ENCODE measurements at places on chromosomes 4 and X. TPM values are rescaled to one million over a fixed set of nuclear protein-coding genes. Genes with fewer than 3 reads are reported as not detected.

- H3K4me1 ChIP-seq, result no peaks in the 10 kb centered on the region
- no peaks in the 10 kb centered on the region for H3K36me3 ChIP-seq
- no peaks in the 10 kb centered on the region for H3K27me3 ChIP-seq
These were observed 331.4 kb downstream of the ARHGAP24 start for GRCh38 chr4:85806334-85806733.

- H3K36me3 ChIP-seq, result no peaks in the 10 kb centered on the region
- no peak overlapping the region for H3K27ac ChIP-seq
- H3K27me3 ChIP-seq, result no peaks in the 10 kb centered on the region
- no peak for DNase-seq
These were observed 515.7 kb downstream of the RPA4 start for GRCh38 chrX:97399400-97399799.

TCP11X1 gene
- not detected for polyA plus RNA-seq

GRCh38 chr4:15921592-15921932, 17.0 kb downstream of the FGFBP1 start:
- DNase-seq, result no peak
- no peak overlapping the region for H3K4me3 ChIP-seq
- H3K36me3 ChIP-seq, result no peaks in the 10 kb centered on the region
- no peak overlapping the region for H3K27ac ChIP-seq

- H3K4me3 ChIP-seq, result no peak overlapping the region
- no peaks in the 10 kb centered on the region for H3K27me3 ChIP-seq
- no peak for DNase-seq
- H3K27ac ChIP-seq, result no peak overlapping the region
- H3K4me1 ChIP-seq, result no peaks in the 10 kb centered on the region
These were observed 228.0 kb downstream of the PALLD start for GRCh38 chr4:168724686-168725411.

SLC9A6 gene
- polyA plus RNA-seq, result 1.8 TPM

- no peaks in the 10 kb centered on the region for H3K36me3 ChIP-seq
- no peaks in the 10 kb centered on the region for H3K4me1 ChIP-seq
- H3K27ac ChIP-seq, result no peak overlapping the region
- no peak for DNase-seq
- H3K4me3 ChIP-seq, result no peak overlapping the region
These were observed 95.1 kb downstream of the SORCS2 start for GRCh38 chr4:7287274-7287917.

SOWAHD gene
- polyA plus RNA-seq, result 5.3 TPM

- no peak for DNase-seq
- no peaks in the 10 kb centered on the region for H3K4me1 ChIP-seq
- H3K4me3 ChIP-seq, result no peak overlapping the region
- no peaks in the 10 kb centered on the region for H3K27me3 ChIP-seq
These were observed 28.2 kb upstream of the HUWE1 start for GRCh38 chrX:53714580-53715345.

- no peak for DNase-seq
- H3K4me3 ChIP-seq, result no peak overlapping the region
- no peaks in the 10 kb centered on the region for H3K27me3 ChIP-seq
- no peak overlapping the region for H3K27ac ChIP-seq
- H3K36me3 ChIP-seq, result no peaks in the 10 kb centered on the region
These were observed 170.9 kb upstream of the GRIA3 start for GRCh38 chrX:123013141-123013540.

- DNase-seq, result no peak
- H3K27ac ChIP-seq, result no peak overlapping the region
- H3K36me3 ChIP-seq, result no peaks in the 10 kb centered on the region
These were observed 1.8 kb upstream of the GABRQ start for GRCh38 chrX:152635941-152636340.

MAML3 gene
- polyA plus RNA-seq, result 3.5 TPM

- H3K27ac ChIP-seq, result no peak overlapping the region
- no peaks in the 10 kb centered on the region for H3K36me3 ChIP-seq
- no peaks in the 10 kb centered on the region for H3K27me3 ChIP-seq
- DNase-seq, result no peak
- no peaks in the 10 kb centered on the region for H3K4me1 ChIP-seq
These were observed 601.4 kb upstream of the ACTRT1 start for GRCh38 chrX:128653524-128654060.

- H3K27me3 ChIP-seq, result no peaks in the 10 kb centered on the region
- DNase-seq, result no peak
- H3K27ac ChIP-seq, result no peak overlapping the region
These were observed 14.8 kb downstream of the SUV39H1 start for GRCh38 chrX:48711162-48711928.

DNA sequence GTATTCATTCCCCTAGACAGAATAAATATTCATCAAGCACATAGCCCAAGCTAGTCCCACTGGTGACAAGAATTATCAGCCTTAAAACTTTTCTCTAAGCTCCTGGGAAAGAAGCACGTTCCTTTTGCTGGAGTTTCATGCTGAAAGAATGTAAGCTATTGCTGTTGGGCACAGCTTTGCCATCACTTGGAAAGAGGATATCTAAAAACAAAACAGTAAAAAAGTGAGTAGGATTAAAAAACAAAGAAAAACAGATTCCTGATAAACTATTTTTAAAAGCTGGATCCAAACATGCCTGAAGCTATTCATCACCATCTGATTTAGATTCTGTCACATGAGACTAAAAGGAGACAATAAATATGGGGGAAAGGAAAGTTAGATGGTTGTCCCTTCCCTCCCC, 176.8 kb downstream of the SCFD2 start:
- no peaks in the 10 kb centered on the region for H3K27me3 ChIP-seq
- H3K4me3 ChIP-seq, result no peak overlapping the region
- H3K36me3 ChIP-seq, result no peaks in the 10 kb centered on the region
- no peak overlapping the region for H3K27ac ChIP-seq
- H3K4me1 ChIP-seq, result no peaks in the 10 kb centered on the region
- DNase-seq, result no peak

DNA sequence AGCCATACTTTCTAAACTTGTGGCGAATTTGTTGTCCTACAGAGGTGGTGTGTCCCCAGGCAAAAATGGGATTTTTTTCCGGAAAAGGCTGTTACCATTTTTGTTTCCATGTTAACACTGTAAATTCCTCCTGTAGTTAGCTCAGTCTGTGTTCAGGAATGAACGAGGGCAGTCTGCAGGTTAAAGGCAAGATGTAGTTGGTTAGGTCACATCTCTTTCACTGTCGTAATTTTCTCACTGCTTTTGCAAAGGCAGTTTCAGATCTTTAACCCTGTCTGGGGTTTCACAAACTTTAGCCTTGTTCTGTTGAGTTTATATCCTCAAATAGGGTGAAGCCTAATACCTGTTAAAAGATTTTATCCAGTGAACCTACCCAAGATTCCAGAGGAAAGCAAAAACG, 50.5 kb upstream of the PUDP start:
- no peaks in the 10 kb centered on the region for H3K27me3 ChIP-seq
- DNase-seq, result no peak
- no peak overlapping the region for H3K4me3 ChIP-seq
- no peaks in the 10 kb centered on the region for H3K36me3 ChIP-seq
- H3K4me1 ChIP-seq, result no peaks in the 10 kb centered on the region

NAP1L3 gene
- under 0.01 TPM for polyA plus RNA-seq

- no peak overlapping the region for H3K4me3 ChIP-seq
- no peaks in the 10 kb centered on the region for H3K27me3 ChIP-seq
- H3K27ac ChIP-seq, result no peak overlapping the region
- no peaks in the 10 kb centered on the region for H3K4me1 ChIP-seq
These were observed 130.0 kb upstream of the STX18 start for GRCh38 chr4:4671774-4672349.

GRCh38 chr4:2757426-2757825, 1.3 kb upstream of the TNIP2 start:
- no peak for DNase-seq
- no peaks in the 10 kb centered on the region for H3K27me3 ChIP-seq
- no peak overlapping the region for H3K27ac ChIP-seq
- no peaks in the 10 kb centered on the region for H3K36me3 ChIP-seq
- no peak overlapping the region for H3K4me3 ChIP-seq
- no peaks in the 10 kb centered on the region for H3K4me1 ChIP-seq

DNA sequence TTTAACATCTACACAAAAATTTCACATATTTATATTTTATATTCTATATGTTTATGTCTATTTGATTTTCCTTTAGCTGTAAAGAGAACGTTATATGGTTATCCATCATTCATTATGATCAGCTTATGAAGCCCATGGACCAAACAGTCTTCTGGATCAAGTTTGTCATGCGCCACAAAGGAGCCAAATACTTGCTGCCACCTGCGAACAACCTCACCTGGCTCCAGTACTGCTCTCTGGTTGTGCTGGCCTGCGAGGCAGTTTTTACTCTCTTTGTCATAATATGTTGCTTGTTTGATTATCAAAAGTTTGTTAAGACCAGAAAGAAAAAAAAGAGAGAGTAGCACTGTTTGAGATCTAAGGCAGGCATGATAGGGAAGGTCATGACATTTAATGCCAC, 38.2 kb downstream of the UGT2B7 start:
- no peak for DNase-seq
- no peaks in the 10 kb centered on the region for H3K36me3 ChIP-seq
- H3K4me1 ChIP-seq, result no peaks in the 10 kb centered on the region
- H3K27ac ChIP-seq, result no peak overlapping the region
- H3K4me3 ChIP-seq, result no peak overlapping the region
- H3K27me3 ChIP-seq, result no peaks in the 10 kb centered on the region

Data from sigmoid colon (tissue), 7 donors.